Activated CD4-positive, alpha-beta T cell treated with anti-CD3 and anti-CD28 coated beads for 4 hours (primary cell): ENCODE measurements at places on chromosomes 16 and 17.

DNA sequence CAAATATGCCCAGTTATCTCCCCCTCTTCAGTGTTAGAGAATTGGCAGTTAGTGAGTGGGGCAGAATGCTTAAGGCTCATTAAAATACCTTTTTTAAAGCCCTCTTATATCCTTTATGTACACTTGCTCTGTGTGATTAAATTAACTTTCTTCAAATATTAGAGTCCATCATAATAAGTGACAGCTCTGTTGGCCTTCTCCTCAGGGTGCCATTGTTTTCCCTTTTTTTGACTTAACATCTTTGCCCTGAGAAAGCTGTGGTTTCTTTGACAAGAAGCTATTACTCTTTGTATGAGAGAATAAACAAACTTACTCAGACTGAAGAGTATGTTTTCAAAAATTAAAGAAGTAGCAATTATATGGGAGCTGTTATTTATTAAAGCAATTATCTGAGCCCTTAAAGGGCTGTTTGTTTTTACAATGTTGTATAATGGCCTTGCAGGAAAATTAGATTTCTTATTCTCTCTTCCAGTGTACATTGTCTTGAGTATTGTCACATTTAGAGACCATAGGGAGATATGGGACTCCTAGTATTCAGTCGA, 13.4 kb downstream of the RBBP6 start:
- no peak for DNase-seq

- no peak for DNase-seq
Observed at GRCh38 chr17:79891113-79891730, 52.0 kb upstream of the CBX4 start.

GRCh38 chr17:76260669-76261068, 4.5 kb upstream of the UBALD2 start:
- no peak for DNase-seq

GRCh38 chr16:80369138-80369958, 171.4 kb upstream of the DYNLRB2 start:
- DNase-seq, result no peak

- DNase-seq, result no peak
Observed at GRCh38 chr16:55324285-55325079, 479 bp downstream of the IRX6 start.

DNA sequence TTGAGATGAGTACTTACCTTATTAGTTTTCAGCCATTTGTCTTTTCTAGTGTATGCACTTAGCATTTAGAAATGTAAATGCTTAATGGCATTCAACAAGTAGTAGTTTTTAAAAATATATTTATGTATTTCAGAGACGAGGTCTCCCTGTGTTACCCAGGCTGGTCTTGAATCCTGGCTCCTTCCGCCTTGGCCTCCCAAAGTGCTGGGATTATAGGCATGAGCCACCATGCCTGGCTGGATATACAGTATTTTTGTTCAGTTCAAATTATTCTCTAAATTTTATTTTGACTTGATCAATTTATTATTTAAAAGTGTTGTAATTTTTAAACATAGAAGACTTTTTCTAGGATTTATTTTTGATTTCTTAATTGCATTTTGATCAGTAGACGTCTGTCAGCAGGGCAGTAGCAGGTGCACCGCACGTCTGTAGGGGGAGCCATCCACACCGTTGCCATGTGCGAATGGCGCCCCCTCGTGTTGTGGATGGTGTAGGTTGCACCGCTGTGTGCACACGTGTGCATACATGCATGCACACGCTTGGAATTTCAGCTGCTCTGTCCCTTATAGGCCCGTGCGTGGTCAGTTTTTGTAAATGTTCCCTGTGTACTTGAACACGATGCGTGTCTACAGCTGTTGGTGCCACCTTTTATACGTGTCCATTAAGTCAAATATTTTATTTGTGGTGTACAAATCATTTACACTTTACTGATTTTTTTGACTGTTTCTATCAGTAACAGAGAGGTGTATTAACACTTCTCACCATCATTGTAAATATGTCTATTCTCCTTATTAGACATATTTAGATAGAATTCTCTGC, 30.6 kb downstream of the RPTOR start:
- DNase-seq, result peak; percentile 92

GRCh38 chr17:78045316-78045715, 83.2 kb downstream of the TMC6 start:
- DNase-seq, result no peak

- no peak for DNase-seq
Observed at GRCh38 chr16:83198977-83199376, 572.2 kb downstream of the CDH13 start.

DNA sequence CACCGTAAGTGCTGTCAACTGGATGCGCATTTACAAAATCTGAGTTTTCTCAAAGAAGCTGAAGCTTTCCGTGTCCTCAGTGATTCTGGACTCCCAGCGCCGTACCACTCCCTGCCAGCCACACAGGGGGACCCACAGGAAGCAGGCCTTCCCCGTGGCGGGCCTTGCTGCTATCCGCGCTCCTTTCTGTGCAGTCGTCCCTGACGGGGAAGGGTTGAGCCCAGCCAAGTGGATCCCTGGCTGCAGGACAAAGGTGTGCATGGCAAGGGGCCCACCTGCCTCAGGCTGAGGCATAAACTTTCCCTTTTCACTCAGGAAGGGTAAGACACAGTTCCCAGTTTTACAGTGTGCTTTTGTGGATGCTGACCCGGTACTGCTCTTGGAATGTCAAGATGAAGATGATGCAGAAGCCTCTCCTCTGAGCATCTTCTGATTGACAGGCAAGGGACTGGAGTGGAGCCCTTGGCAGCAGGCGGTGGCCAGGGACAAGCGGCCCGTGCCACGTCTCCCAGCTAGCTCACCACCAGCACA, 93.0 kb downstream of the ANKRD11 start:
- no peak for DNase-seq

DNA sequence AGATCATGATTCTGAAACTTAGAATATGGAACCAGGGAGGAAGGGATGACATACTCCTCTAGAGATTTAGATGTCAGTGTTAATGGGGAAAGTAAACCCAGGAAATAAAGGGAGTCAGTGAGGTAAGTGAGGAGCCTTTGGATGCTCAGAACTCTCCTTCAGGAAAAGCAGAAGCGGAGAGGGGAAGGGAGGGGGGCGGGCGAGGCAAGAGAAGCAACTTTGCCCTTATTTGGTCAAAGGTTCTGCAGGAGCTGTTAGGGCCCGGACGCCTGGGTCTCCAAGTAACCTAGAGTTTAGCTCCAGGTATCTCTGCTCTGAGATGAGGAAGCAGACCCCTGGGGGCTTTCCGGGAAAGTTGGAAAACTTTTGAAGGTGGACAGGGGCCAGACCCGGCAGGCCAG, 1.3 kb downstream of the PFN1 start:
- DNase-seq, result no peak

DNA sequence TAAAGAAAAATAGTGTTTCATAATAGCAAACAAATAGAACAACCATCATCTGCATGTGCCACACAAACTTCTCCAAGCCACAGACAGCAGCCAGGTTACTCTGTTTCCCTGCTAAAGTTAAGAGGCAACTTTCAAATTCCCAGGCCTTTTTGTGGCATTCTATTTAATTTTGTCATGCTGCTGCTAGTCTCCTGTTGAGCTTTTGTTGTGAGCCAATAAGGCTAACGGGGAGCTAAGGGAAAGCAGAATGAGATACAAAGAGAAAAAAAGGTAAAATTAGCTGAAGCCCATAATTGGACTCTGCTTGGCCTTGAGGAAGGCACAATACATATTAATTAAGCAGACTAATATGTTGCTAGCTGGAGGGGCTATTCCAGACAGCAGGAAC, 74.7 kb upstream of the GNAO1 start:
- no peak for DNase-seq

DNA sequence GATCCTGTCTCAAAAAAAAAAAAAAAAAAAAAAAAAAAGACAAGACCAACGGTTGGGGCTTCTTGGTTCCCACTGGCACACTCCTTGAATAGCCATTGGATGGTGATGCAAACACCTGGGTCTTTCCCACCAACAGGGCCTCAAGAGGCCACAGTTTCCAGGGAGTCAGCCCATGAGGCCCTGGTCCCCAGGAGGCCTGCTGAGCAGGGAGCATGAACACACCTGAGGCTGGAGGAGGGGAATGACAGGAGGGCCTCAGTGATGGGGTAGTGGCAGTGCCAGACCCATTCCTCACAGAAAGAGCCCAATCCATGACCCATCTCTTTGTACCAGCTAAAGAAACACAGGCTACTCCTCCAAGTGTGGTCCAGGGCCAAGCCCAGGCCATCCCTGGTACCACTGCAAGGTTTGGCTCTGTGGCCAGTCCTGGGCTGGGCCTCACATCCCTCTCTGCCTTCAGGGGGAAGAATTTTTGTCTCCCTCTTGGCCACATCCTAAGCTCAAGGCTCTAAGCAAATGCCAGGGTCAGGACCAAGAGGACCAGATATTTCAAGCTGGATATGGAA, 13.9 kb downstream of the ARL2BP start:
- DNase-seq, result no peak

GRCh38 chr16:62585041-62585545, 548.9 kb upstream of the CDH8 start:
- DNase-seq, result no peak

- no peak for DNase-seq
Observed at GRCh38 chr17:80585890-80586845, 41.5 kb downstream of the RPTOR start.

- DNase-seq, result no peak
Observed at GRCh38 chr16:87212026-87212425, 105.2 kb downstream of the C16orf95 start.

- no peak for DNase-seq
Observed at GRCh38 chr17:63950940-63951907, 19.1 kb upstream of the CD79B start.

- DNase-seq, result no peak
Observed at GRCh38 chr16:57394444-57394843, 10.1 kb upstream of the CCL17 start.

DNA sequence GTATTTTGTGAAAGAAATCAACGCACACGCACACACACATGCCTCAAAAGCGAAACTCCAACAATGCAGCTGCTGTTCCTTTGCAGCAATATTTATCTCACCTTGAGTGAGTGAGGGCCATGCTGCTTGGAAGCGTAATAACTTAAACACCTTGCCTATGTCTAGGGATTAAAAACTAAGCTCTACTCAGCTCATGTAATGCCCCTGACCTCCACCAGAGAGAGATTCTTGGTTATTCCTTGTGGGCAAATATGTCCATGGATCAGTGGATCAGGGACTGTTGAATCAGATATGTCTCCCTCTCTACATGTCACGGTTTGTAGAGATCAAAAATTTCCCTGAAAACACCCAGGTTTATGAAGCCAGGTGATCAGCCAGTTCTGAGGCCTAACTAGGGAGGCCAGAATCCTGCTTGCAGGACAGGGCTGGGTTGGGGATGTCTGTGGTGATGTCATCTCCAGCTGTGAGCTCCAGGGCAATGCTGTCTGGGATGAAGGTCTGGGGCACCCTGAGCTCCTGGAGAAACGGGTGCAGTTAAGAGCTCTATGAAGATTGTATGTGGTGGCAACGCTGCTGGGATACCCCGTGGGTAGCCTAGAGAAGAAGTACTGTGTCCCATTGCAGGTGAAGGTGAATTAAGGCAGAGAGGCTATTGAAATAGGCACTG, 149.4 kb downstream of the KCNJ12 start:
- DNase-seq, result no peak

- no peak for DNase-seq
Observed at GRCh38 chr16:87741700-87742415, 23.9 kb downstream of the KLHDC4 start.

- no peak for DNase-seq
Observed at GRCh38 chr16:29813644-29814562, 1.9 kb downstream of the PRRT2 start.

DNA sequence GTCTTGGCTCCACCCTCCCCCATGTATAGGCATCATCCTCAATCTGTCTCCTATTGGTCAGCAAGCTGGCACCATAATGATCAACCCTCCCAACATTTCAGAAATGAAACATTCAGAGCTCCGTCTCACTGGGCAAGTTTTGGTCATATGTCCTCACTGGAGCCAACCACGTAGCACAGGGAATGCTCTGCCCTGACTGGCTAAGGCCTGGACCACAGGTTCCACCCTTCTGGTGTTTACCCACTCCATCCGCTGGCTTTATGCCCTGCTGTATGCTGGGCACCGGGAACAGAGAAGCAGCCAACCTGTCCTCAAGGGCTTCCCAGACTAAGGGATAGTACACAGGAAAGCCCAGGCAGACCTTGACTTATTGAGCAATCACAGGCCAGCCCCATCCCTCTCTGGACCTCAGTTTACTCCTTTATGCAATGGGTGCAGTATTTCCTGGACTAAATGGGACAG, 20.5 kb downstream of the MYO15A start:
- DNase-seq, result no peak

DNA sequence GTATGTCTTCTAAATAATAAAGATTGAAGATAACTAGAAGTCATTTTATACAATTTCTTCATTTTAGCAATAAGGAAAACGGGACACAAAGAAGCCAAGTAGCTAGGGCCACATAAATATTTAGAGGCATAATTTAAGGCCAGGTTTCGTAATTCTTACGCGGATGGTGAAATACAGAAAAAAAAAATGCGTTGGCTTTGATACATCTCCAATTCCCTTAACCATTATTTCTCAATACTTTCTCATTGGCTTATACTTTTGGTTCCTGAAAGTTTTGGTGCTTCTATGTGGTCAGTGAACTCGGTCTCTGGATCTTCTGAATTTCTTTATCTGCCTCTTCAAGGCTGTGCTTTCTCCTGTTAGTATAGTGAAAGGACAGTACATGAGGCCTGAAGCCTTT, 888.1 kb downstream of the KCNJ2 start:
- no peak for DNase-seq

GRCh38 chr17:79295307-79295706, 220.7 kb downstream of the ENGASE start:
- no peak for DNase-seq

DNA sequence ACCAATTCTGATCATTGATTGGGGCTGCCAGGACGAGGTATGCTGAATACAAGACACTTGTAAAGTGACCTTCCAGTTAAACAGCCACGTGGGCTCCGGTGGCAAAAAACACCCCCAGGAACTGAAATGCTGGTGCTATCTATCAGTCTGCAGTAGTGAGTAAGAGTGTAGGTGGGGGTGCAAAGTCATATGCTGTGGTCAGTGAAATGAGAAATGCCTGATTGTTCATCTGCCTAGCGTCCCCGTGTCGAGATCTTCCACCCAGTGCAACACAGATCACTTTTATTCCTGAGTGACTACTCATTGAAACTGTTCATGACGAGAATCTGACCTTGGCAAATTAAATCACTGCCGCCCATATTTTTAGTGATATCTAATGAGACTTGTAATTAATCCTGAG, 806.5 kb upstream of the GOT2 start:
- no peak for DNase-seq

- peak; percentile 56 for DNase-seq
Observed at GRCh38 chr17:17682293-17682736, 1.1 kb downstream of the RAI1 start.

GRCh38 chr17:45973946-45974859, 24.8 kb upstream of the STH start:
- DNase-seq, result no peak

GRCh38 chr16:13864689-13865088, 55.3 kb upstream of the ERCC4 start:
- DNase-seq, result no peak

DNA sequence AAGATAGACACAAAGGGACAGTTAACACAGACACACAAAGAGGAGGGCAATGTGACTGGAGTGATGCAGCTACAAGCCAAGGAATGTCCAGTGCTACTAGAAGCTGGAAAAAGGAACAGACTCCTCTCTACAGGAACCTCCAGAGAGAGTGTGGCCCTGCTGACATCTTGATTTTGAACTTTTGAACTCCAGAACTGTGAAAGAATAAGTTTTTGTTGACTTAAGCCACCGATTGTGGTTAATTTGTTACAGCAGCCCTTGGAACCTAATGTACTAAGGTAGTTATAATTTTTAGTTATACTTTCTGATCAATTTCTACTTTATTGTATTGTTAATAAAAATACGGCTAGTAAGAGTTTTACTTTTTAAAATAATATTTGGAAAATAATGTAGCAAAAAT, 129.1 kb downstream of the MYO1D start:
- no peak for DNase-seq
